ENCODE measurements at places on chromosomes 11 and 22.

DNA sequence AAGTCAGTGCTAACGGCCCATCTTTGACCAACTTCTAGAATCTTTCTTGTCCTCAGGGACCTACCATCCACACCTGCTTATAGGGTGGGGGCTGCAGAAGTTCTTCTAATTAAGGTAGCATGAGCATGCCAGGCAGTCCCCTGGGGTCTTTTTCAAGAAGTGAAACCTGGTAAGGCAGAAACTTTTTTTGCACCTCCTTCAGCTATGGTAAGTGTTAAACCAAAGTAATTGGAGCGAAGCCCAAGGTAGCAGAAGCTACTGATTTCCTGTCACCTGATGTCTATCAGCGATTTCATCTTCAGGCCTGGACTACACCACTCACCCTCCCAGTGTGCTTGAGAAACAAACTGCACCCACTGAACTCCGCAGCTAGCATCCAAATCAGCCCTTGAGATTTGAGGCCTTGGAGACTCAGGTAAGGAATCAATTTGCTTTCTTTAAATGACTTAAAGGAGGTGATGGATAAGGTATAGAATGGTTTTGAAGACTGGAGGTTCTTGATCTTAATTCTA is at the start of gene MS4A1:
Gene MS4A1, plus strand, starts transcription at position 317 of the 512 bp plus-strand sequence. CDS start 6,528 bp downstream, outside the sequence.
- peak; percentile 19 for DNase-seq

DNA sequence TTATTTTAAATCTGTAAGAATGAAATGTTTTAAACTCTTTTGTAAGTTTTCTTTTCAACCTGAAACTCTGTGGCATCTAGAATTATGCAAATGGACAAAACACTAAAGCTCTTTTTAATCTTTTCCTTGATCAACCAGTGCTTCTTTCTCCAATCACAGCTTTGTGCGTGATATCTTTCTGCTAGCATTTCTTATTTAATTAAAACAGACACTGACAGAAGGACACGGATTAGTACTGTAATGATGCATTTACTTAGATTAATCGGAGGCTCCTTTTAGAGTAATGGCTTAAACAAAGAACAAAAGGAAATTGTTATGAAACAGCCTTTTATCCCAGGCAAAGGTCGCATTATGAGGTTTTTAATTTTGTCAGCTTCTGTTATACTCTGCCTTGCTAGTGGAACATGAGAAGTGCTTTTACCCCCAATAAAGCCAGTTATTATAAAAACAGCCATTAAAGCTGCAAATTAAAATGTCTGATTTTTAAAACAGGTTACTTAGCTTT is 48.5 kb upstream of the SOX6 start:
- DNase-seq: no peak

- DNase-seq: no peak
Measured at GRCh38 chr11:26483108-26483507, 89.0 kb downstream of the MUC15 start.

GRCh38 chr11:5007561-5007960 is 12.9 kb downstream of the OR51L1 start:
- no peak for DNase-seq

GRCh38 chr11:117633976-117634755 is 162.8 kb downstream of the DSCAML1 start:
- no peak for DNase-seq

- DNase-seq: no peak
Measured at GRCh38 chr22:20203142-20203551, 52.3 kb upstream of the CCDC188 start.

DNA sequence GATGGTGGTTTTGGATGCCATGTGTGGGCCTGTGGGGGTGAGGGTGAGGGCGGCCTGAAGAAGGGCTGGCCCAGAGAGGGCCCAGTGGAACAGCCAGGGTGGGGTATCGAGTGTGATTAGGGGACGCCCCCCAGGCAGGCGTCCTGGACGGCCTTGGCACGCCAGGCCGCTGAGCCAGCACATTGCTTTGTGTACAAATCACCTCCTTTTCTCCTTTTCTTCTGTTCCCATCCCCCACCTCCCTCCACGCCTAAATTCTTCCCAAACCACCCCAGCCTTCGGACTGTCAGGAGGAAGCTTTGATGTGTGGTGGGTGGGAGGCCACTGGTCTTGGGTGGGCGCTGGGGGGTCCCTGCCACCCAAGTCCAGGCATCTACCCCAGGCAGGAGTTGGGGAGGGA is 7.8 kb upstream of the CD248 start:
- no peak for DNase-seq

GRCh38 chr11:34263441-34264091 is 94.2 kb downstream of the ABTB2 start:
- DNase-seq: no peak

DNA sequence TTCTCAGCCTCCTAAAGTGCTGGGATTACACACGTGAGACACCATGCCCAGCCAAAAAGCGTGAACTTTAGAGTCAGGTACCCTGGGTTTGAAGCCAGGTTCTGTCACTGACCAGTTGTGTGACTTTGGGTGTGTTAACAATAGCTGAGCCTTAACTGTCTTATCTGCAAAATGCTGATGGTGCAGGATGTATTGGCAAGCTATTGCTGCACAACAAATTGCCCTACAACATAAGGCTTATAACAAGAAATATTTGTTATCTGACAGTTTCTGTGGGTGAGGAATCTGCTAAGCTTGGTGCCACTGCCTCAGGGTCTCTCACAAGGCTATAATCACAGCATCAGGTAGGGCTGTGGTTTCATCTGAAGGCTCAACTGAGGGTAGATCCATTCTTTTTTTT is 21.9 kb downstream of the SYNGR1 start:
- no peak for DNase-seq

GRCh38 chr11:94675813-94676212 is 92.3 kb upstream of the AMOTL1 start:
- DNase-seq: no peak

DNA sequence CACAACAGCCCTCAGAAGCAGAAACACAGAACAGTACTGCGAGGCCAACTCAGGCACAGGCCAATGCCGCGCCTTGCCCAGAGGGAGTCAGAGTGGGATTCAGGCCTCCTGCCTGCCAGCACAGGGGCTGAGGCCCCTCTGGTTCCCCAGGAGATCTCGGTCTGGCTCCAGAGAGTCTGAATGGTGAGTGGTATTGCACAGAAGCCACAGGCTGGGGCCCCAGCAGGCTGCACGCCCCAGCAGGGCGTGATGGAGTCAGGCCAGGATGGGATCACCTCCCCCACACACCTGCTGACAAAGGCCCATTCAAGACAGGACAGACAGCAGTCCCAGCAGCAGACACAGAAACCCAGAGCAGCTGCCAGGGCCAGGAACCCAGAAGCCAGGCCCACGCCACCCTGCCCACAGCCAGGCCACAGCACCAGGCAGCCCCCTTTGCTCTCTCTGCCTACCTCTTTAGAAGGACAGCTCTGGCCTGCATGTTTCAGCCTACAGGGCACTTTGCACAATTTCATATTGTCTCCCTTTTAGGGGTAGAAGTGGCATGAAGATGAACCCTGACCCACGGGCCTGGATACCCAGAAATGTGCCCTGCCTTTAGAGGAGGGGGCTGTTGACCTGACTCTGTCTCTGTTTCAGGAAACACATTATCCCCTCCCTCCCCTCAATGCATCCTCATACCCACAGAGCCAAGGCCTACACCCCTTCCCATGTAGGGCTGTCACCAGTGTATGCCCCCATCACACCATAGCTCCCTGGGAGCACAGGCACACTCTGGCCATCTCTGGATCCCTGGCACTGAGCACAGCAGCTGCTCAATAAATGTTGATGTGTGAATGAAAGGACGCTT is 6.1 kb downstream of the FXYD6 start:
- DNase-seq: no peak

DNA sequence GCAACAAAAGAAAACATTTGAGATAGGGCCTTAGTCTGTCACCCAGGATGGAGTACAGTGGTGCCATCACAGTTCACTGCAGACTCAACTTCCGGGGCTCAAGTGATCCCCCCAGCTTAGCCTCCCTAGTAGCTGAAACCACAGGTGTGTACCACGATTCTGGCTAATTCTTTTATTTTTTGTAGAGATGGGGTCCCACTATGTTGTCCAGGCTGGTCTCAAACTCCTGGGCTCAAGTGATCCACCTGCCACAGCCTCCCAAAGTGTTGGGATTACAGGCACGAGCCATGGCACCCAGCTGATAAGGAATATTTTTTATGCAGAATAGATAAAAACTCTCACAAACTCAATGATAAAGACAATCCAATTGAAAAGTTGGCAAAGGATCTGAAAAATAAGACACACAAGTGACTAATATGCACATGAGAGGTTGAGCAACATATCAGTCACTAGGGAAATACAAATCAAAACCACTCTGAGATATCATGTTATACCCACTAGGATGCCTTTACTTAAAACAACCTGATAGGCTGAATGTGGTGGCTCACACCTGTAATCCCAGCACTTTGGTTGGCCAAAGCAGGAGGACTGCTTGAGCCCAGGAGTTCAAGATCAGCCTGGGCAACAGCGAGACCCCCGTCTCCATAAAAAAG is 33.9 kb upstream of the CLTCL1 start:
- DNase-seq: no peak

DNA sequence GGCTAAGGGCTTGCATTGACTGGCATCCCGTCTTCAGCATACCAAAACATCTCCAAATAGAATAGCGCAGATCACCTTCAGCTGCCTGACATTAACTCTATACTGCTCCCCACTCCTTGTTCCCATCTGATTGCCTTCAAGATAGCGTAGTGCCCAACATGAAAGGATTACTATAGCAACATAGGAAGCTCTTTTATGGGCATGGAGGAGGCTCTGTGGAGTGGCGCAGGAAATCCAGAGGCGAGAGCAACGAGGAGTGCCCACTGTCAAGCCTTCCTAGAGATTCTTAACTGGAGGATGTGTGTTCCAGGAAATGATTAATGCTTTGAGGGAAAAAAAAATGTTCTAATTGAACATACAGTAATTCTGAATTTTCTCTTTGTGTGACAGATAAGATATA is 213.3 kb downstream of the CADM1 start:
- no peak for DNase-seq

GRCh38 chr11:112082729-112083128 is 3.8 kb downstream of the TIMM8B start:
- no peak for DNase-seq

DNA sequence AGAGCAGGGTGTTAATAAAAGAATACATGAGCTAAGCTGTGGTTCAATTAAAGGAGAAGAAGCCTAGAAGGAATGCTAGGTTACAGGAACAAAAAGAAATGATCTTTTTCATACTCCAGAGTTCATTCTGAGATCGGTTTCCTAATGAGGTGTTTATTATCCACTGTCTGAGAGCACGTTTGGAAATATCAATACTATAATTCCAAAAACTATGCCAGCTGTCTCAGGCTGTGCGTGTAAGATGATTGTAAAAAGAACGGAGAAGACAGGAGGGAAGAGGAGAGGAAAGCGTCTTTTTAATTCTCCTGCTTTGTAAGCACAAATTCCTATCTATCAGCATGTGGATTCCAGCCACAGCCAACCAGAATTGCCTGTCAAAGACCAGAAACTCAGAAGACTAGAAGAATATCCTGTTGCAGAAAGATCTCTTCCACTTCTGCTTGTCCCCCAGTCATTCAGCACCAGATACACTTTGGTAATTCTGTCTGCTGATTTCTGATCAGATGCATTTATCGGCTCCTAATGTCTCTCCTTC is 25.7 kb downstream of the APOL5 start:
- no peak for DNase-seq

GRCh38 chr11:45384016-45384415 is 97.9 kb upstream of the SYT13 start:
- no peak for DNase-seq

DNA sequence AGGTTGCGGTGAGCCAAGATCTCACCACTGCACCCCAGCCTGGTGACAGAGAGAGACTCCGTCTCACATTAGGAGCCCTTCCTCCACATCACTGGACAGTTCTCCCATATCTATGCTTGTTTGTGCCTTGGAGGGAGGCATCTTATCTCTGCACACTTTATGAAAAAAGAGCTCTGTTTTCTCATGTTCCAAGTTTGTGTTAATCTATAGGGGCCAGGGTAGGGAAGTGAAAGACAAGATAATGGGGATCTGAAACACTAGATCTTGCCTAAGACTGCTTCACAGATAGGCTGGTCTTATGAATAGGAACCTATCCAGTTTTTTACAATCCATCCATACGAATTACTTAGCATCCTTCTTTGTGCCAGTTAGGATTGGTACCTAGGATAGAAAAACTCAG is 17.1 kb downstream of the OR6Q1 start:
- no peak for DNase-seq

DNA sequence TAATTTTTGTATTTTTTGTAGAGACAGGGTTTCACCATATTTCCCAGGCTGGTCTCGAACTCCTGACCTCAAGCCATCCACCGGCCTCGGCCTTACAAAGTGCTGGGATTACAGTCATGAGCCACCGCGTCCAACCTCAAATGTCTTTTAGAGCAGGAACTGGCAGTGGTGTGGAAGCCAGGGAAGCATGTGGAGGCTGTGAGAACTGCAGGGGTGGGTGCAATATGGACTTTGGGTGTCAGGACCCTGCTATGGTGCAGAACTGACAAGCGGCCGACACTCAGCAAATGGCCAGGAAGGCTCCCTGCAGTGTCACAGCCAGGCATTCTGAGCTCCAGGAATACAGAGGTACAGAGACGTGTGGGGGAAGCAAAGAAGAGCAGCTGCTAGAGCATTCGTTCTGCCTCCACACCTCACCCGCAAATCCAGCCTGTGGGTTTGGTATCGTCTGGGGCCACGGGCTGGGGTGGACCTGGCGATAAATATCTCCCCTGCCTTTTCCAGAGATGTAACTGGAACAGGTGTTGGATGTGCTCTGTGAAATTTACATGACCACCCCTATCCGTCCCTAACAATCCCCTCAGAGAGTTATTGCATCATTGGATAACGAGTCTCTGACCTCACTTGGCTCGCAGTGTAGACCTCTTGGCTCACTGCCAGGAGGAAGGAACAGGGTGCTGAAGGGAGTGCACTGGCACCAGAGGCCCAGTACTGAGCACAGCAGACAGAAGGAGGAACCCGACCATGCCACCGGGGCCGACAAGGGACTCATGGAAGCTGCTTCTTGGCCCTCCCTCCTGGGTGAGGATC is 624.7 kb upstream of the B3GAT1 start:
- no peak for DNase-seq

DNA sequence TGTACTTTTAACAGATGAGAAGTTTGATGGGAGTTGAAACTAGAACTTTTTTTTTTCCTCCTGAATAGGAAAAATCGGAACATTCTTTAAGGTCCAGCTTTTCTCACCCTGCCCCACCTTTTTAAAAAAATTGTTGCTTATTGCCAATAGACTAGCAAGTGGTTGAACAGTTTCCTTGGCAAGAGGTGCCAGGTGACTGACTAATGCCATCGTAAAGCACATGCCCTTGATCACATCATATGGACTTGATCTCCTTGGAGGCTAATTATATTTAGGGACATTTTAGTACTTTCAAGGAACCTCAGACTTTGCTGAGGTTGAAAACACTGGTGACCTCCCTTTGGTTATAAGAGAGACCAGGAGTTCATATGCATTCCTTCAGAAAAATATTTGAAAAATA is 57.6 kb downstream of the MTMR3 start:
- DNase-seq: no peak

All from CD4-positive, alpha-beta T cell treated with Interleukin-21 for 1 hour (primary cell).